Mesothelial cell of epicardium (in vitro differentiated cells): ENCODE measurements at places on chromosomes 4 and X. TPM values are rescaled to one million over a fixed set of nuclear protein-coding genes. Genes with fewer than 3 reads are reported as not detected.

Gene RADX
- total RNA-seq = 1.7 to 2.9 TPM (median 1.8 TPM) in 3 replicates

GRCh38 chr4:164536814-164537213, 217.1 kb upstream of the SMIM31 start:
- H3K4me3 ChIP-seq = no peak overlapping the region
- H3K36me3 ChIP-seq = peaks cover 3% of the 10 kb centered on the region
- peak overlapping the region; percentile 75 for H3K27ac ChIP-seq

- DNase-seq = no peak
- H3K27ac ChIP-seq = peak overlapping the region; percentile 95
- peaks cover 12% of the 10 kb centered on the region for H3K4me1 ChIP-seq
- peaks cover 7% of the 10 kb centered on the region for H3K36me3 ChIP-seq
- H3K4me3 ChIP-seq = peak overlapping the region; percentile 82
These were observed 607 bp upstream of the DKC1 start for GRCh38 chrX:154761977-154762536.

Gene PASD1
- not detected in 3 replicates for total RNA-seq

DNA sequence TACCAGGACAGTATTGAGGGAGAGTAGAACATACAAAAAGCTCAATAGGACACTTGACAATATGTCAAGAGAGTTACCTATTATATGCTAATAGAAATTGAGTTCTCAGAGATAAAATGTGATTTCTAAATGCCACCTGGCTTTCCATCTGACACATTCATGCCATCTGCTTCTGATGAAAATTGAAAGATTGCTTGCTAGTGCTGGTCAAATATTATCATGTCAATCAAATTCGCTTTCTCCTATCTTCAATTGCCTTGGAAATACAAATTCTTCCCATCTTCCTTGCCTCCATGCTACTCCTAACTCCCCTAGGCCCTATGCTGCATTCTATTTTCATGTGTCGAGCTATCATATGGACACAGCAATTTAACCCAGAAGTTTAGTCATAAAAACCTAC, 1076.9 kb downstream of the ARAP2 start:
- peaks cover 3% of the 10 kb centered on the region for H3K4me1 ChIP-seq
- H3K4me3 ChIP-seq = no peak overlapping the region
- no peak overlapping the region for H3K27ac ChIP-seq
- H3K36me3 ChIP-seq = no peaks in the 10 kb centered on the region

- peaks cover 2% of the 10 kb centered on the region for H3K4me1 ChIP-seq
- H3K4me3 ChIP-seq = no peak overlapping the region
- no peak overlapping the region for H3K27ac ChIP-seq
- H3K27me3 ChIP-seq = no peaks in the 10 kb centered on the region
- no peak for DNase-seq
These were observed 27.2 kb downstream of the EPGN start for GRCh38 chr4:74335341-74336021.

DNA sequence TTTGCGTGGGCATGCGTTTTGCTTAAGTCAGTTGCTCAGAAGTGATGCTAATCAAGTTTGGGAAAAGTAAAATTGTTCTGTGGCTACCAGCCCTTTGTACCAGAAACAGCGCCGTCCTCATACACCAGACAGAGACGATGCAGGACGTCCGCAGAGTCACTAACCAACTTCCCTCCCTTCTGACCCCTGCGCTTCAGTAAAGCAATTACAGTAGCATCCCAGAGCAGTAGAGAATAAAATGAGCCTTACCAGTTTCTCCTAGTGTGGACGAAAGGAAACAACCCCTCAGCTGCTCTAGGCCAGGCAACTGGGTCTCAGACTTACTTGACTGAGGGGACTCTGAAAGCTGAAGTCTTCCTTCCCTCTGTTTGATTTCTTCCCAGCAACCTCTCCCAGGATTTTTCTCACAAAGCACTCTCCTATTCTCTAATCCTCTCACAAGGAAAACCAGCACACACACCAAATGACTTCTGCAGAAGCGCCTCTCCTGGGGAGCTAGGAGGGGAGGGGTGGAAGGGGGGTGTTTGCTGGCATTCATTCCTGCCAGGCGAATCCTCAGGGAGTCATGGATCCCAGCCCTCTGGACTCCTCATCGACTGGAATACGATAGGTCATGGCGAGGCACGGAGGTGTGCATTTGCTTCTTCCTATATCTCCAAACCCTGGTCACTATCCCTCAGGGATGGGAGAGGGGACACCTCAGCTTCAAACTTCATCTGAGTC, 56.0 kb upstream of the MID1 start:
- no peak overlapping the region for H3K27ac ChIP-seq
- H3K36me3 ChIP-seq = no peaks in the 10 kb centered on the region
- H3K4me3 ChIP-seq = no peak overlapping the region

Gene MAGEA2
- total RNA-seq = not detected in 3 replicates
